ENCODE measurements at places on chromosomes 12 and 14.

- DNase-seq, result peak; percentile 77
Observed at GRCh38 chr12:50057000-50057841, at the start of gene ASIC1. ASIC1 (plus strand) TSS chr12:50057596; CDS start chr12:50058767, 1,171 bp downstream.

- no peak for DNase-seq
Observed at GRCh38 chr14:99254328-99255009, 17.5 kb downstream of the BCL11B start.

- DNase-seq, result no peak
Observed at GRCh38 chr12:57715786-57716185, 21.9 kb downstream of the OS9 start.

DNA sequence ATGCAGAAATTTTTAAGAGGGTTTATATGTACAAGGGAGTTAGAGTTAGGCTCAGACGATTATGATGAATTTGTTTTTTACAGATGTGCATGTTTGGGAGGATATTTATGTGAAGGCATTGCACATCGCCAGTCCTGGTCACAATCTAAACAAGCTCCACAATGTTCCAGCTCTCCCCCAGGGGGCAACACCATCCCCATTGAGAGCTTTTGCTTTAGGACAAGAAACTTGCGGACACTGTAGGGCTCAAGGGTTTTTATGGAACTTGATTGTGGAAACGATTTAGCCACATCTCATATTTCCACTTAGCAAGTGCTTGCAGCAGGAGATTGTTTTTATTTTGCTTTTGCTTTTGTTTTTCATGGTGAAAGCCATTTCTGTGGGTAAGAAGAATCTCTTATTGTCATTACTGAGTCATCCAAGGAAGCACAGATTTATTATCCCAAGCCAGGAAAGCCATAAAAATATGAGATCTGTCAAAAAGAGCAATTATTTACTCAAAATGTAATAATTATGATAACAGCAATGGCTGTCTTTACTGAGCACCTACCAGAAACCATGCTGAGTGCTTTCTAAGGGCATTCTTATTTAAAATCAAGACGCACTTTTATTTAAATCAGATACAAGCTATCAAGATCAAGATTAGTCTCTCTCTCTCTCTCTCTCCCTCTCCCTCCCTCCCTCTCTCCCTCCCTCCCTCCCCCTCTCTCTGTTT is 276.7 kb upstream of the SRRM4 start:
- peak; percentile 26 for DNase-seq

- DNase-seq, result no peak
Observed at GRCh38 chr12:42857106-42857505, 267.6 kb upstream of the PRICKLE1 start.

- DNase-seq, result no peak
Observed at GRCh38 chr12:49534731-49535278, 4.0 kb upstream of the KCNH3 start.

GRCh38 chr14:67477926-67478799 is 10.4 kb downstream of the TMEM229B start:
- DNase-seq, result peak; percentile 99

- no peak for DNase-seq
Observed at GRCh38 chr12:38907201-38907923, 2.0 kb upstream of the CPNE8 start.

Measured in NCI-H187 (cell line).